ENCODE measurements at places on chromosomes 4 and X.

DNA sequence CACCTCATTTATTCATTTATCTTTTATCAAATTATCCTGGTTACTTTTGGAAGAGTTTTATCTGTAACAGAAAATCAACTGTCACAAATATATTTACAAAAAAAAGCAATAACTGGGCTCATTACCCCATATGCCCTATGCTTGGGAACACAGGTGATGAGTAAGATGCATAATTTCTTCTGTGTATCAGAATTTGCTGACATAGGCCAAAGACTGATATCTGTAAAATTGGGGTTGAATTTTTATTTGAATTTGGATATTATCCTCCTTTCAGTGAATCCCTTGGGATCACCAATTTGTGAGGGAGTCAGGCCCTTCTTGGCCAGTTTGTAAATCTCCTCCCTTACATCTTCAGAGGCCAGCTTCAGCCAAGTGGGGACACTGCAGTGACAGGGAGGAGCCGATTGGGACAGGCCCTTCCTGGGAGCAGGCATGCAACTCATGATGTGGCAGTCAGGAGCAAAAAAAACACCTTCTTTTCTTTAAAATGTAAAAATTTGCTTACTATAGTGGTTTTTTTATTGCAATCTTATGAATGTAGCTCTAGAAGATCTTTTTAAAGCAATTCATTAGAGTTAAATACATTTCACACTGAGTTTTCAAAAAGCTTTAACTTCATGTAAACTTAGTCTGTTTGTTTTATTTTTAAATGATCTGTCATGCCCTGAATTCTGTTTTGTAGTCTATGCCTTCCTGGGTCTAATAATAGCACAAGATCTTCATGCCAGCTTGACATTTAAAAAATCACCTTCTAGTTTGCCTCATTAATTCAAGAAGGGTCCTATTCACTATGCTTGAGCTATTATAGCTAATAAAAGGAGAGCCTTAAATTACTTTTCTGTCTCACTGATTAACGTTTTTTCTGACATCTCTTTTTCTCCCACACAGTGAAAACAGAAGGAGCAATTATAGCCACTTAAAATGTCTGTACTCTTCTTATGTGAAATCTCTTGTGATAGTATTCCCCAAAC, 136.6 kb upstream of the SPRY1 start:
- no peak for DNase-seq

DNA sequence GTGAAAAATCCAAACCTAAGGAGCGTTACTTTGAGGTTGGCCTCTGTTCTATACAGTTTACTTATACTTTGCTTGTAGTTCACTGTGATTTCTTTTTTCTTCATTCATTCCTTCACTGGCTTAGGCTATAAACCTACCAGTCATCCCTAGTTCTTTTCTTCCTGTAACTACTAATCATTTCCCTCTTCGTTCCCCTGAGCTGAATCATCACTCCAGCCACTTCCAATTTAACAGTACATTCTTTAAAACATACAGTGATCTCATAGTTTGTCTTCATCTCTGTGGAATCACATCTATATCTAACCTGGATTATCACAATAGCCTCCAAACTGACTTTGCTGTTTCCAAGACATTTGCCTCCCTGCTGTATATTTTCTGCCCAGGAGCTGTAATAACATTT, 25.2 kb upstream of the NPFFR2 start:
- no peak for DNase-seq

- DNase-seq, result no peak
Observed at GRCh38 chr4:80413086-80413485, 77.6 kb downstream of the CFAP299 start.

- DNase-seq, result no peak
Observed at GRCh38 chr4:165522050-165522449, 143.2 kb downstream of the CPE start.

GRCh38 chr4:38086151-38086848, 126.1 kb downstream of the PTTG2 start:
- DNase-seq, result no peak

DNA sequence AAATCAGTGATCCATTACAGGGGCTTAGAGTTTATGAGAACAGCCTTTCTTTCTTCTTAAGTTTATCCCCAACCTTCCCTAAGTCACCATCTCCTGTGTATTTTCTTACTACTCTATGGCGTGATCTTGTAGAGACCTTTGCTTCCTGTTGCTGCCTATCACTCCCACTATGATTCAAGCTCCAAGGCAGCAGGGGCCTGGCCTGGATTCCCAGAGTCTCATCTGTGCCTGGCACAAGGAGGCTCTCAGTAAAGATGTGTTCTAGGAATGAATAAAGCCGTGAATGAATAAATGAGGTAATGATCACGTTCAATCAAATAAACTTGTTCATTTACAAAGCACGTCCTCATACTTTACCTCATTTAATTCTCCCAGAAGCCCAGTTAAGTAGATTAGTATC, 45.4 kb downstream of the CC2D2A start:
- no peak for DNase-seq

Measured in activated T-helper 9 cell treated with anti-CD3 and anti-CD28 coated beads, Interleukin-2, amount 50 U/mL, for 16 hours (primary cell).